Mammary epithelial cell (primary cell): ENCODE measurements at places on chromosomes 4 and X. TPM values are rescaled to one million over a fixed set of nuclear protein-coding genes. Genes with fewer than 3 reads are reported as not detected.

DNA sequence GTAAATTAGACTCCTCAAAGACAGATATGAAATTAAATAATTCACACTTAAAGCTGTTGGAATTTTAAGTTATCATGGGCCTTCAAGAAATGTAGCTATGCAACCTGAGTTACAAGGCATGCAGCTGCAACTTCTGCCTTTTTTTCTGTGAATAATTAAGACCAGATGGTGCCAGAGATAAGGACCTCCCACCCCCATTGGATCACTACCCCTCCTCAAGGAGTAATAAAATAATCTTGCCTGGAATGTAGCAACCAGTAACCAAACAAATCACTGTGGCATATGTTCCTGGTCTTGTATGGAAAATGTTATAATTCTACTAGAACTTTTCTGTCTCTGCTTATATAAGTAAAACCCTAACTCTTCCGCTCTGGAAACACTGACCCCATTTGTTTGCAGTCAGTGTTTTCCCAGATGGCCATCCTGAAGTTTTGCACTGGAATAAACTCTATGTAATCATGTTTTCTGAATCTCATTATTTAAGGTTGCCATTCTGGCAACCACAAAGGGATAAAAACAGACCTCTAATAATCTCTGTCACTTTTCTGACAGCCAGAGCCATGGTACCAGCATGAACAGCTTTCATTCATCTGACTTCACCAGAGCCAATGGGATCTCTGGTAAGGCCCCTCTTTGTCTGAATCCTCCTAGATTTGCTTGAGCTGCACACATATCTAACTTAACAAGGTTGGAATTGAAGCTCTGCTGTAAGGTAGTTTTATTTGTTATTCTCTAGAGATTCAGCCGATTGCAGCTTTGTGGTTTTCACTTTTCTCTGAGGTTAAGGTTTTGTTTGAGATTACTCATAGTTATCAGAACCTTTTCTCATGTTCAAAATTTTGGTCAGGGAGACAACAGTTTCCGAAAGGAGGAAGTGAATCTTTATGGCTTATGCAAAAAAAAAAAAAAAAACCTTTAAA is 274.6 kb downstream of the NAF1 start:
- no peak for DNase-seq

GRCh38 chr4:40164459-40164858 is 32.4 kb upstream of the RHOH start:
- no peak for DNase-seq

DNA sequence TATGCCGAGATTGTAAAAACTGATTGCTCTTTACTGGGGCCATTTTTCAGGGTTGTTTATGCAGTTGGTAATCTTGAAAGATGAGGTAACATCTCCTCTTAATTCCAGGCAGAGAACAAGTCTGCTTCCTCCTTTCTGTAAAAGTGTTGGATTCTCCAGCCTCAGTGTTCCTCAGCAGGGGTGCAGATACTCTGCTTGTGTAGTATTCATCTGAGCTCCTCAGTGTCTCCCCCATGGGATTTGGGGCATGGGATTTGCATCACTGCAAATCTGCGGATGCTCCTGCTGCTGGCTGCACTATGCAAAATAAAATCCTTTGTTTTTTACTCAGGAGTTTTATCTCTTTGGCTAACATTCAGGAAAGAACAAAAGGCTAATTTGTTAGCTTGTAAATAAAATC is 104.9 kb upstream of the ATP8A1 start:
- no peak for DNase-seq

DNA sequence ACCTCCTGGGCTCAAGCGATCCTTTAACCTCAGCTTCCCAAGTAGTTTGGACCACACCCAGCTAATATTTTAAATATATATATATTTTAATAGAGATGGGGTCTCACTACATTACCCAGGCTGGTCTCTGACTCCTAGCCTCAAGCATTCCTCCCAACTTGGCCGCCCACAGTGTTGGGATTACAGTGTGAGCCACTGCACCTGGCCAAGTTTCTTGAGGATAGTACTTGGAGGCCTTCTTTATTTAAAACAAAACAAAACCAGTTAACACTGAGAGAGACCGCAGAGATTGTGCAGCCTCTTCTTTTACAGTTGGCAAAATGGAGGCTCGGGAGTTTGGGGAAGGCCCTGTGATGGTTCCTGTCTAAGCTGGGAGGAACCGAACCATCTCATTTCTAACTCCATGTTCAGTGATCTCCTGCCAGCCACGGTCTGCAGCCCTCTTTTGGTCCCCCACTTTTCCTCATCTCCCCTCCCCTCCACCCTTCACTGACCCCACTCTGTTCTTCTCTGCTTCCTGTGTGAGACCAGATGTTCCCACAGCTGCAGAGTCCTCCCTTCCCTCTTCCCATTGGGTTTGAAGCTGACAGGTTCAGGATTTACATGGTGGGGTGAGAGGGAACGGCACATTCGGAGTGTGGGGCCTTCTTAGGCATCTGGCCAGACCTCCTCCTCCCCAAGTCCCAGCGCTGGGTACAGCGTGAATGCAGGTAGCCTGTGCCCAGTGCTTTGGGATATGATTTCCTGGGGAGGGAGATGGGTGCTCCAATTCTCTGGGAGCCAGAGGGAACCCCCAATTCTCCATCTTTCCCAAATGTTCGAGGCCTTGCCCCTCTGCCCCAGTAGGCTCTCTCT is 1.4 kb upstream of the SORCS2 start:
- no peak for DNase-seq

- DNase-seq = no peak
Observed at GRCh38 chrX:130260316-130260715, 8.4 kb downstream of the ZNF280C start.

GRCh38 chrX:13463608-13464007 is 105.8 kb upstream of the EGFL6 start:
- peak; percentile 53 for DNase-seq

GRCh38 chr4:137635601-137636000 is 103.3 kb upstream of the PCDH18 start:
- DNase-seq = no peak

Gene TMEM47
- 28.0 TPM for total RNA-seq

Gene ARMCX1
- total RNA-seq = 13.8 and 14.6 TPM in 2 replicates

Gene PLK4
- total RNA-seq = 5.8 and 15.2 TPM in 2 replicates

Gene HPGDS
- not detected in 2 replicates for total RNA-seq

Gene PDZD4
- 0.33 TPM for total RNA-seq

Gene CT83
- total RNA-seq = not detected

Gene MAGEC2
- not detected in 2 replicates for total RNA-seq
